NCI-H1105 (cell line): ENCODE measurements at places on chromosomes 3 and 15.
A peak's percentile ranks its signal among the peaks of the same experiment; 100 is the strongest.

GRCh38 chr15:22902578-22902977 lies 64.1 kb downstream of the NIPA2 start:
- DNase-seq: no peak

DNA sequence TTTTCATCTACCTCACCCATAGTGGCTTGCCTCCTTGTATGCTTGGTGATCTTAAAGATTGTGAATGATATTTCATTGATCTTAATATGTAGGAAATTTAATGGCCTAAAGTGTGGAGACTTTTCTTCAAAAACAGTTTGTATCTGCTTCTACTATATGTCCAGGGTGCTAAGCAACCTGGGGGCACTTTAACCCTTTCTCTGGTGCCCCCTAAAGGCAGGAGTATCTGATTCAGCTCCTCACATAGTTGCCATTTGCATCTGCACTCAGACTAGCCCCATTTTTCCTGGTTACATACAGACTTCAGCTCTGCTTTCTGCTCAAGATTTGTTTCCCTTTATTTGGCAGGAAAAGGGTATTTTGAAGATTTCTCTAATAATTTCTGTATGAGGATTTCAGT lies 5.2 kb upstream of the PFN2 start:
- DNase-seq: no peak

GRCh38 chr3:98805571-98805970 lies 42.4 kb downstream of the ST3GAL6 start:
- no peak for DNase-seq

- no peak for DNase-seq
Measured at GRCh38 chr3:9224490-9224889, 25.0 kb downstream of the SRGAP3 start.

DNA sequence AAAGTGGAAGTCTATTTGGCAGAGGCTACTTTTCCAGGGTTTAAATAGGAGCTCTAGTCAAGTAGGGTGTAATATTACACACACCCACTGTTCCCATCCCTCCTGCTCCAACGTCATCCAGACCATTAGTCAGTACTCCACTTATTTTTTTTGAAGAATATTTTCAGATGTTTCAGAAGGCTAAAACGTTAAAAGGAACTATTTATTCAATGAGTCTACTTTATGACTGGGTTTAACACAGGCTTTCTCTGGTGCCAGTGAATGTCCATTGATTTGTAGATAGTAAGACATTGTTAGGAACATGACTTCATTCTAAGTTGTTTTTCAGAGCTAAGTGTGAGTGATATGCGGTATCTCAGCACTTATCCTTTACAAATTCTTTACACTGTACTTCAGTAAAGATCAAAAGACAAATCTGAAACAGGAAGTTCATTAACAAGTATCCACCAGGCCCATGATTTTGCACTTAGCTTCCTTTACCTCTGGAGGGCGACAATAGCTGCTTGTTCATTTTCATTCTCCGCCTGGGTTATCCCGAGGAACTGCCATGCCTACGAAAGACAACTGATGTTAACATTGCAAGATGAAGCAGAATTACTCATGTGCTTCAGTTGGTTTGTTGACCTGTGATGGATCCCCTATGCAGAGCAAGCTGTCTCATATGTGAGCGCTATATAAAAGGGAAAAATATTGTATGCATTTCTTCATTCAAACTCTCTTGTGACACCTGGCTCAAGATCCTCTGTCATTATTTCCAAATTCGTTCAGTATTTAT lies 158.7 kb downstream of the USP13 start:
- peak; percentile 43 for DNase-seq

DNA sequence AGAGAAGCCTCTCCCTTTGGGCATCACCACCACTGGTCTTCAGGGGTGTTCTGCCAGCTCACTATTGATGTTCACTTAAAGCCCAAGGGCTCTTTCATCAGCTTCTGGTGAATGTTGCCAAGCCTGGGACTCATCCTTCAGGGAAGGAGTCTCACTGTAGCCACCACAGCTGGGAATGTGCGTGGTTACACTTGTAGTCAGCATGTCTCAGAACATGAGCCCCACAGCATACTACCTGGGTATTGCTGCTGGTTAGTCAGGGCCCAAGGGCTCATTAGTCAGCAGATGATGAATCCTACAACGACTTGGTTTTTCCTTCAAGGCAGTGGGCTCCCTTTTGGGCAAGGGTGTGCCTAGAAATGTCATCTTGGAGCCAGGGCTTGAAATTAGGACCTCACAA lies 412.9 kb downstream of the VGLL3 start:
- DNase-seq: no peak

DNA sequence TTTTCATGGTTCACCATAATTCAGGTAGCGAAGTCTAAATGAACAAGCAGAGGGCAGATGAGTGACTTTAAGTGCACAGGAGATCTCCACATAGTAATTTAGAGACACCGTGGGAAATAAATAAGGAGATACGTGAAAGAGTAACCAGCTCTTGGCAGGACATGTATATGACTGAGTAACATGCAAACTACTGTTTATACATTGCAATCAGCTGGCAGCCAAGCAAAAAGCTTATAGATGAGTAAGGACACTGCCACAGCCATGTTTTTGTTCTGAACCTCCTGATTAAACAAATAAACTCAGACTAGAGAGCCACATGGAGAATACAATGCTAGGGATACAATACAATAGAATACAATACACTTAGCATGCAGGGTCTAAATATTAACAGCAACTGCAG lies 252.4 kb downstream of the FHIT start:
- DNase-seq: no peak
